ENCODE measurements at places on chromosomes 1 and 21.

- DNase-seq, result no peak
Measured at GRCh38 chr1:115288591-115289198, 49.4 kb downstream of the NGF start.

DNA sequence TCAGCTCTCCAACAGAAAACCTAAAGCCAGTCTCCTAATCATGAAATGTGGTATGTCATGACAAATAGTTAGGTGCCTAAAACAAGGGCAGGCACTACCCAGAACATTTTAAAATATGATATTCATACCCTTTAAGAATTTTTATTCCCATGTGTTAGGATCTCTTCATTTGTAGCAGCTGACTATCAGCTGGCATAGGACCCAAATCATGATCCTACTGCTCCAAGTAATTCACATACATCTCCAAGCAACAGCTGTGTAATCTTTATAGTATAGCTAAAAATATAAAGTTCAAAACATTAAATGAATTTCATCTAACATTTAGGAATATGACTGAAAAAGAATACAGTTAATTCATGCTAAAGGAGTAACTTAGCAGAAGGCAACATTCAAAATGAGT is 57.5 kb downstream of the ENAH start:
- DNase-seq, result no peak

DNA sequence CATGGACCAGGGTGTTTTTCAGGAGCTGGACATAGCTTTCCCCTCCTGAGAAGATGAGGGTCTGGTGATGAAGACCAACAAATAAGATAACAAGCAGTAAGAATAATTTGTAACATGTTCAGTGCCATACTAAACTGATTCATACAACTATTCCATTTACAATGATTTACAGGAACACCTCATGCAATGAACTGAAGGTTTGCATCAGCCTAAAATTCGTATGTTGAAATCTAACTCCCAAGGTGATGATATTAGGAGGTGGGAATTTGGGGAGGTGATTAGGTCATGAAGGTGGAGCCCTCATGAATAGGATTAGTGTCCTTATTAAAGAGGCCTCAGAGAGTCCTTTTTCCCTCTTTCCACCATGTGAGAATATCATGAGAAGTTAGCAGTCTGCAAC is 15.9 kb upstream of the NIBAN1 start:
- DNase-seq, result no peak

GRCh38 chr1:40361201-40361600 is 12.3 kb upstream of the SMAP2 start:
- DNase-seq, result no peak

DNA sequence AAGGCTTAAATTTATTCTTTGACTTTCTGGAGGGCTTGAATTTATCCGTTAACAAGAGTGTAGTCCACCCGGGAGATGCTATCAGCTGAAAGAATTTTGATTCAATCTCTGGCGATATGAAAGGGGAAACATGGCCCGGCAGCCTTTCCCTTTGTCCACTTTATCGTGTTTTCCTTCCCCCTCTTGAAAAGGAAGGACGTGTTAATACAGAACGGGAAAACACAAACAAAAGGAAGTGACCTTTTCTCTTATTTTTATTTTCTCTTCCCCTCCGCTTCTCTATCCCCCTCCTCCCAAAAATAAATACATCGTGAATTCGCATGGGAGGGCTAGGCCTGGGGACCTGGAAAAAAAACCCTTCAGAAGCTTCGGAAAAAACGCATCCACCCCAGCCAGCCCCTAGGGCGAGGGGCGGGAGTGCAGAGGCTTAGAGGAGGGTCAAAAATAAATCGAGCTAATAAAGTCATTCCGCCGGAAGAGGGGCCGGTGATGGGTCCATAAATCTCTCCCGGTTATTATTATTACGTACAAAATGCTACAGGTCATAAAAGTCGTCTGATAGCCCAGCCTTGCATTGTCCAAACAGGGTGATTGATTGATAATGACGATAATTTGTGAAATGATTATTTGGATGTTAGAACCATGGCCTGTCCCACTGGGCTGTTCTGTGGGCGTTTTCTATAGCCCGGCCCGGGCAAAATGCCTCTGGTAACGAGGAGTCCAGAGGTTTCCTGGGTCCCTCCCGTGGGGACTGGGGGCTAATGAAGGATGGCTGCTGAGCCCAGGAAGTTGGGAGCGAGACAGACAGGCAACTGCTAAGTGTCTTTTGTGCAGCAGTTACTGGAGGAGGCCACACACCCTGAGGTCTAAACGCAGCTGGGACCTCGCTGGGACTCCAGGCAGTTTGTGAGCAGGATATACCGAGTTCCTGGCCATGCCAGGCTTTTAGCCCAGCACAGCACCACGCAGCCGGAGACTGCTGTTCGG is 179.4 kb downstream of the PRDM16 start:
- no peak for DNase-seq

DNA sequence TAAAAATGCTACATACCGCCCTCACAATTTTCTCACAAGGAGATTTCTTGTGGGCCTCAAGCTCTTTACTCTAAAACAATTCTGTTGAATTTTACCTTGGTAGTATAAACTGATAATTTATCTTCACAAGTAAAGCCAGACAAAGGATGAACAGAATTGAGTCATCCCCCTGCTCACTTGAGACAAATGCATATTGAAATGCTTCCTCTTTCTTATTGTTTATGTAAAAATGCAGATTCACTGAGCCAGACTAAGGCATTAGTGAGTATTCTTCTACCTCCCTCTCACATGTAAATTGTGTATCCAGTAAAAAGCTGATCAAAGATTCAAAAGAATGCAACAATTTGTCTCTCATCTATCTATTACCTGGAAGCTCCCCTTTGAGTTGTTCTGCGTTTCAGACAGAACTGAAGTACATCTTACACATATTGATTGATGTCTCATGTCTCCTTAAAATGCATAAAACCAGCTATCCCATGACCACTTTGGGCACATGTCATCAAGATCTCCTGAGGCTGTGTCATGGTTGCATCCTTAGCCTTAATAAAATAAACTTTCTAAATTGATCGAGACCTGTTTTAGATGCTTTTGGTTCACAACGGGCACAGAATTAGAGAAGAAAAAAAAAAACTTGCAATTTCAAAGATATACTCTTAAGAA is 743.1 kb upstream of the B3GALT2 start:
- no peak for DNase-seq

DNA sequence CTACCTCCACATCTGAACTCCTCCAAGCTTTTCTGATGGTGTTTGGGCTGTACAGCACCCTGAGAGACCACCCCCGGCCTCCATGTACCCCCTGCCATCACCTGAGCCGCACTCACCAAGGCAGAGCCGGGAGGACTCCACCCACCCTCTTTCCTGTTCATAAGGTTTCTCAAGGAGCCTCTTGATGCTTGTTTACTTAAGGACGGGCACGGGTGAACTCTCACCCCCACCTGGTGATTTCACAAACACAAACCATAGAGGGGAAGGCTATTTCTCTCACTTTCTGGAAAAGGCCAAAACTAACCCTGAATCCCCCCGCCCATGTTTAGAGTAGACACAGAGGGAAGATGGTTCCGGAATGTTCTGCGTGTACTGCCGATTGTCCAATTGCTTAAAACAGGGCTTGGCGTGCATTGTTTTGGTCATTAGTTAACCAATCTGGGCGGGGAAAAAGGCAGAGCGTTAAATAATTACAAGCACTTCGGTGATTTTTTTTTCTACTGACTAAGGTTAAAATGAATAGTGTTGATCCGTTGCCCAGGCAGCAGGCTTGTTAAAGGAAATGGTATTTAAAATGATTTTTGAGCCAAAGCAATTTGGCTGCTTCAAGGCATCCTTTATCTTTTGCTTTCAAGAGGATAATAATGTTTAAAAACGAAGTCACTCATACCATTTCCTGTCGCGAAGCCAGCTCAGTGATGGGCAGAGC is 279.8 kb upstream of the VAMP3 start:
- no peak for DNase-seq

- no peak for DNase-seq
Measured at GRCh38 chr1:36231191-36231590, 6.9 kb downstream of the THRAP3 start.

GRCh38 chr1:9475061-9475627 is 64.1 kb upstream of the SLC25A33 start:
- no peak for DNase-seq

DNA sequence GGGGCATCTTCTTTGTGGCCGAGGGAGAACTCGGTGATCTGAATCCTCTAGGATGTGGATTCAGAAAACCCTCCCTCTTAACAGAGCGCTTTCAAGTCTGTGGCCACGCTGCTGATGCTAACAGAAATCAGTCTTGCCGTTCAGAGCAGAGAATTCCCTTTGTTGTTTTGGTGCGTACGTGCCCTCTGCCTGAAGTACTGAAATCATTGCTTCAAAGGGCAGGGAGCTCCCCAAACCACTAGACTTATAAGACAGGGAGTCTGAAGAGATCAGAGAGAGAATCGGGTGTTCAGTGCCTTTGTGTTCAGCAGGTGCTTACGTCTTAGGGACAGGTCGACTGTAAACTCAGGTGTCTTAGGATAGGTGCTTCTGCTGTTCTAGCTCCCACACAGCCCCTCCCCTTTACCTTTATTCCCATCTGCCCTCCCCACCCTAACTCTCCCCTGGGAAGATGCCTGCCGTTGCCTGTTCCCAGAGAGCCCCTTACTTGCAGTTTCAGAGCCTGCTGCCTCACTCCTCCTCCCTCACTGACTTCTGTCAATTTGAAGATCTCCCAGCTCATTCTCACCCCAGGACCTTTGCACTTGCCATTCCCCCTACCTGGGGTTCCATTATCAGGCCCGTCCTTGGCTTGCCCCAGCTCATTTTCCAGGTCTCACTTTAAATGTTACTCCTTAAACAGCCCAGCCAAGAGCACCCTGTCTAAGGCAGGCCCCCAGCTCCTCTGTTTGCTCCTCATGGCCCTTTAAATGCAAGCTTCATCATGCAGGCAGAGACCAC is 143.0 kb downstream of the CAMTA1 start:
- no peak for DNase-seq
